ENCODE measurements at places on chromosomes 11 and 22.

GRCh38 chr11:19597876-19598275 is 114.8 kb upstream of the NAV2 start:
- DNase-seq = no peak

DNA sequence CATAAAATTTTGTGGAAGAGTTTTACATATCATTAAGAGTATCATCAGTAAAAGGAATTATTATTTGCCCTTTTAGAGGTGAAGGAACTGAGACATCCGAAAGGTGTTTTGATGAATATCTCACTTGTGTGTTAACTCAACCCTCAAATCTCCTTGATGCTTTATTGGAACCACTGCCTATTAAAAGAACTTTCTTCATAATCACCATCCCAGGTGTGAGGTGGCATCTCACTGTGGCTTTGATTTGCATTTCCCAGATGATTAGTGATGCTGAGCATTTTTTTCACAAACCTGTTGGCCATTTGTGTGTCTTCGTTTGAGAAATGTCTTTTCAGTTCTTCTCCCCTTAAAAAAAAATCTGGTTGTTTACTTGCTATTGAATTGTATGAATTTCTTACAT is 134.0 kb upstream of the SYN3 start:
- DNase-seq = no peak

DNA sequence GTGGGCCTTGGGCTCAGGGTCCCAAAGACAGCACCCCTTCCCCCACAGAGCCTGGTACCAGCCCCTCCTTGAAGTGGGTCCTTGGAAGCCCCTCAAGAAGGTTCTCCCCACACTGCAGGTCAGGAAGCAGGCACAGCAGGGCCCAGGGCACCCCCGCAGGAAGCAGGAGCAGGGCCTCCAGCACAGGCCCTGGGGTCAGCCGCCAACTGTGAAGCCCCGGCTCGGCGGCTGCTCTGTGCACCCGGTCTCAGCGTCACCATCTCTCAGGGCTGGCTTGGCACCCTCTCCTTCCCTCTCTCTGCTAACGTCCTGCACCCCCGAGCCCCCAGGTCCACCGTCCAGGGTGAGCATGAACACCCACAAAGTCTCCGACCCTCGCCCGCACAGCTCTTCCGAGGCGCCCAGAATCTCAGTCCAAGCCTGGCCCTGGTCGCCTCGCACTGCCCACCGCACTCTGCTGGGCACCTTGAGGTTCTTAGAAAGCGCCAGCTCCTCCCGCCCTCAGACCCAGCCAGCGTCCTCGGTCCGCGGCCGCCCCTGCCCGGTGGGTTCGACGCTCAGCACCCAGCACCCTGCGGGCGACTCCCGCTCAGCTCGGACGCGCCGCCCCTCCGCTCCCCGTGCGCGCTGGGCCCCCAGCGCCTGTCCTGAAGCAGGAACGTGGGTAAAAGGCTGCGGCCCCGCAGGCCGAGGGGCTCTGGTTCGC is 1.4 kb upstream of the SIGIRR start:
- DNase-seq = no peak

GRCh38 chr11:129308241-129308865 is 67.3 kb upstream of the BARX2 start:
- DNase-seq = no peak

GRCh38 chr11:79431535-79431934 is 9.3 kb downstream of the TENM4 start:
- no peak for DNase-seq

- no peak for DNase-seq
These were observed 13.8 kb upstream of the SAMM50 start for GRCh38 chr22:43941449-43941848.

DNA sequence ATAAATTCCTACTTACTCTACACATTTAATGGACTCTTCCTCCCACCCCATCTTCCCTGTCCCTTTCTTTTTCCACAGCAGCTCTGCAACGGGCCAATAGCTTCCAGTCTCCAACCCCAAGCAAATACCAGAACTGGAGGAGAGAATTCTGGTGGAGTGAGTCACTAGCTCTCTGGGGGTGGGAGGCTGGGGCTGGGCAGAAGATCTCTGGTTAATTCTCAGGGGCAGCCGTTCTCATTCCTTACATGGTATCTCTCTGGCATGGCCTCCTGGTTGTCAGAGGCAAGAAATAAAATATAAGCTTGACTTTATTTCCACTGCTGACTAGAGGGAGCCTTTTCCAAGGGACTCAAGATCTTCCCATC is 90.4 kb upstream of the PARVA start:
- DNase-seq = no peak

- no peak for DNase-seq
These were observed 45.9 kb downstream of the FDX1 start for GRCh38 chr11:110475671-110476070.

GRCh38 chr11:30210357-30210756 is 20.5 kb upstream of the FSHB start:
- DNase-seq = no peak

DNA sequence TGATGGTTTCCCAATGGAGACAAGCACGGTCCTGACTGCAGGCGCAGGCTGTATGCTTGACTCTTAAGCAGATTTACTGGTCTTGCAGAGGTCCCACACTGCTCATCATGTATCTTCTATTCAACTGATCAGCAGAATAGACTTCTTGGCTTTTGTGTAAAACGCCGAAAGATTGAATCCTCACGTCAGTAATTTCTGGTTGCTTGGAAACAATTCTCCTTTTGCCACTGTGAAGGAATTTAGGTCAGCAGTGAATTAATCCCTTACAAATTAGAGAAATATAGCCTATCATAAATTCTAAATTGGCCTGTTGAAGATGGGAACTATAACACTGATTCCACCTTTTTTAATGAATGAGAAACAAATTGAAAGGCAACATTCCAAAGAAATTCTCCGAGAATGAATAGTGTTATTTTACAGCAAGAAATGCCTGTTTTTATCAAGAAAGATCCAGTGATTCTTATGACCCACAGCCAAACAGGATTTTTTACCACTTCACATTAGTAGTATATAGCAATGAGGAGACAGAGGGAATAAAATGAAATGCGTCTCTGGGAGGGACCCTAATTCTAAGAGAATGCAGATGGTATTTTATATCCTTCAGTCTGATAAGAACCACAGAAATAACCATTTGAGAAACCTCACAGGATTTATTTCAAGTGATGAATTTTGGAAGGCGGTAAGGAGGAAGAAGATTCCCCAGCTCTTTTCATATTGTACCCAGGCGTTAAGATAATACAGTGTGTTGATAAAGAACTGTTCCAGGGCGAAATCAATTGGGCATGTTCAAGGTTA is 362.5 kb downstream of the RAB38 start:
- no peak for DNase-seq

GRCh38 chr22:46596819-46597218 is 23.4 kb upstream of the GRAMD4 start:
- DNase-seq = no peak

DNA sequence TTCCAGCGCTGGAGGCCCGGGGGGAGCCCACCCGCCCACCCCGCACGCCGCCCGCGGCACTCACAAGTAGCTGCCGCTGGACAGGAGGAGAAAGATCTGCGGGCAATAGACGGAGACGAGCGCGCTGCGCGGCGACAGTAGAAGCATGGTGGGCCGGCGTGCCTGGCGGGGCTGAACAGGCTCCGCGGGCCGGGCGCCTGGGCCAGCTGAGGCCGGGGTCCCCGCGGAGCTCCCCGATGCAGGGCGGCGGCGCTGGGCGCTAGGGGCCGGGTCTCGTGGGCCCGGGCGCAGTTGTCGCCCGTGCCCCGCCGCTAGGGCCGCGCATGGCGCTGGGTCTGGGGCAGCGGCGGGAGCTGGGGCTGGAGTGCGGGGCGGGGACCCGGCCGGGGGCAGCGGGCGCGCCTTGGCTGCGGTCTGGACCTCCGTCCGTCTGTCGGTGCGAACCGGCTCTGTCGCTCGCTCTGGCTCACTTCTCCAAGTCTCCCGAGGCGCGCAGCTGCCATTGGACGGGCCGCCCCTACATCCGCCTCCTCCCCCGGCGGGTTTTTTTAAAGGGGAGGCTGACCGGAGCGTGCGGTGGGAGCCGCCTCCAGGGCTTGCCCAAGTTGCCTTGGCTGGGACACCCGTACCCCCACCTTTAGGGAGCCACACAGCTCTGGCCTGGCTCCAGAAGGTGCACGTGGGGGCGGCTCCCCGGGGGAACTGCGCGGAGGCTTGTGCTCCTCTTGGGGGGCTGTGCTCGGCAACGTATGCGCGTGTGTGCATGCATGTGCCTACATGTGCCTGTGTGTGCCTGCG is 4.7 kb downstream of the WNT7B start:
- no peak for DNase-seq

DNA sequence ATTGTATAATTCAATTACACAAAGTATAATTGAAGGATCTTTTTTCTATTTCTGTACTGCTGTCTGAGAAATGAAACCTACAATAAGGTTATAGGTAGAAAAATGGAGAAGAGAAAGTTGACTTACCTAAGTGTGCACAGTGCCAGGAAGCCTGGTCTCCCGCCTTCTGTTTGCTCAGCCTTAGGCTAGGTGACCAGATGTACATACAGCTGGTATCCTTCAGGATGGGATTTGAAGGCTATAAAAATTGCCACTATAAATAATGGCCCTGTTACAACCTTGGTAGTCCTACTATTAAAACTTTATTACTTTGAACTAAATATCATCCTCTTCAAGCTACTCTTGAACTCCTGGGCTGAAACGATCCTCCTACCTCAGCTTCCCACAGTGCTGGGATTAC is 19.7 kb downstream of the OR51E2 start:
- no peak for DNase-seq

DNA sequence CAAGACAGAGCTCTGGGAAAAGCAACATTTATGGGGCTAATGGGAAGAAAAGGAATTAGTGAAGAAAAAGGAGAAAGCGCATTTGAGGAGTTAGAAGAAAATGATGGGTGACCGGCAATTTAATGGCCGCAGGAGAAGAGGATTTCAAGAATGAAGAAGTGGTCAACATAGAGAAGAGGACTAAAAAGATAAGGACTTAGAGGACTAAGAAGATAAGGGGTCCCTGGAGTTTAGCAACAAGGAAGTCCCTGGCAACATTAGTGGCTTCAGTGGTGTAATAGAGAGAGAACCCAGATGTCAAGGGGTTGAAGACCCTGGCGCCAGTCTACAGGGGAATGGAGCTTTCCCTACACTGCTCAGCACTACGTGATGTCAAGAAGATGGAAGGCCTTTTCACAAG is 32.3 kb downstream of the WEE1 start:
- DNase-seq = no peak

DNA sequence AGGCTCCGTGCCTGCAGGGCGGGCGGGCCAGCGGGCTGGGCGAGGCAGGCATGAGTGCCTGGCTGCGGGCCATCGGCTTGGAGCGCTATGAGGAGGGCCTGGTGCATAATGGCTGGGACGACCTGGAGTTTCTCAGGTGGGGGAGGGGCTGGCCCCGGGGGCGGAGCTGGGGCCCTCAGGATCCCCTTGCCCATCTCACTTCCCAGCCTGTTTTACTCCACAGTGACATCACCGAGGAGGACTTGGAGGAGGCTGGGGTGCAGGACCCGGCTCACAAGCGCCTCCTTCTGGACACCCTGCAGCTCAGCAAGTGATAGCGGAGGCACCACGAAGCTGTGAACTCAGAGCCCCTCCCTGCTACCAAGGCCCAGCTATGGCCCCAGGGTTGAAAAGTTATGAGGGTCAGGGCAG is 5.9 kb downstream of the PHOX2A start:
- DNase-seq = peak; percentile 16

DNA sequence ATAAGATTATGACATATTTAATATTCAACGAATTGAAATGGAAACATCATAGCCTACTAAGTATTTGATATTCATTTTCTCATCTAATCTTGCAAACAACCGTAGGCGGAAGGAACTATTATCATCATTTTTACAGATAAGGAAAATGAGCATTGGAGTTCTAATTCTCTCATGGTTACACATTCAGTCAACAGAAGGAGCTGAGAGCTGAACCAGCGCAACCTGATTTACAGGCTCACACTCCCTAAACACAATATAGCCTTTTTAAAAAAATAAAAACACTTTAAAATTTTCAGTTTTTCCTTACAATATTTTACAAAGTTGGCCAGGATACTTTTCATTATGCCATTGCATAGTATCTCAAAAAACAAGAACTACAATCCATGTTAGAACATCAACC is 74.8 kb downstream of the APOL5 start:
- no peak for DNase-seq

GRCh38 chr11:8370812-8371515 is 107.3 kb upstream of the LMO1 start:
- no peak for DNase-seq

DNA sequence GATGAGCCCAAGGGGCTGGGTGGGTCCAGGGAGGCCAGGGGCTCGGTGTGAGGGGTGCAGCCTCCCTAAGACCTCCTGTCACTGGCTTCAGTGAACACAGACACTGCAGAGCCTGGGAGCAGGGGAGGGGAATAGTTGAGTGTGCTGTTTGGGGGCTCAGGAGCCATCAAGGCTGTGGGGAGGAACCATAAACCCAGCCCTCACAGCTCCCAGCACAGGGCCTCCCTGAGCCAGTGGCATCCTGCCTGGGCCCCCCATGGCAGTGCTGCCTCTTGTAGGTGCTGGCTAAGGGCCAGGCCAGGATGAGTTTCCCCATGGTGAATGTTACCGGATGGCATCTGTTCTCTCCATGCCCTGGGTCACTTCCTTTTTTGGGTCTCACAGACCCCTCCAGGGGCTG is 25.5 kb downstream of the KCNJ5 start:
- no peak for DNase-seq

- no peak for DNase-seq
These were observed 47.2 kb upstream of the ADA2 start for GRCh38 chr22:17266251-17266971.

GRCh38 chr11:83779876-83780275 is 493.7 kb upstream of the CCDC90B start:
- DNase-seq = no peak

GRCh38 chr22:30198152-30198825 is 48.3 kb downstream of the LIF start:
- DNase-seq = no peak

DNA sequence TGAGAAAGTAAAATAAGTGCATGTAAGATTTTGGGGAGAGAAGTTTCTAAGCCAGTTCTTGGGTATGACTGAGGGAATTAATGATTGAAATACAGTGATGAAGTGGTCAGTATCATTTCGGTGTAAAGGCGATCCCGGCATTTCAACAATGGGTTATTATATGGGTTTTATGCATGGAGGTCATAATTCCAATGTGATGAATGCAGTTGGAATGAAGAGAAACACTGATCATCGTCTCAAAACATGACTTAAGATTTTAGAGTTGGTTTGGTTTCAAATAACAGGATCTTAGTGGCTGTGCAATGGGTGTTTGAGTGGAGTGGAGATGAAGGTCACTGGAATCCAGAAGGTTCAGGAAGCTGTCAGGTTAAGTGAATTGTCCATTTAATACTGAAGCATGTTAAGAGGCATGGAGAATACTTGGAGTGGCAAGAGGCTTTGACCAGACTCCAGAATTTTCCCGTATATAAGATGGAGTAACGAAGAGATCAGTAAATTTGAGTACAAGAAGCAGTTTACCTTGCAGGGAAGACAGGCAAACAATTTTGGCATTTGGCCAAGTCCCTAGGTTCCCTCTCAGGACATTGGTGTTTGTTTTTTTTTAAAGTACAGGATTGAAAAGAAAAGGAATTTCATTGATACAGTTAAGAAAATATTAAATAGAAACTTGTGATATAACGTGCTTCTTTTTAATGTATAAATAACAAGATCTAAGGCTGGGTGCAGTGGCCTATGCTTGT is 96.4 kb upstream of the BIRC3 start:
- DNase-seq = no peak

GRCh38 chr22:47388331-47388730 is 625.9 kb downstream of the TBC1D22A start:
- no peak for DNase-seq

GRCh38 chr11:16987205-16987568 is 27.0 kb downstream of the PLEKHA7 start:
- no peak for DNase-seq

Measured in stimulated activated CD8-positive, alpha-beta memory T cell treated with anti-CD3 and anti-CD28 coated beads, Interleukin-4, amount 100 ng/mL, for 24 hours (primary cell).